ENCODE measurements at places on chromosomes 13 and 19. TPM values are rescaled to one million over a fixed set of nuclear protein-coding genes. Genes with fewer than 3 reads are reported as not detected.
A peak's percentile ranks its signal among the peaks of the same experiment; 100 is the strongest.

DNA sequence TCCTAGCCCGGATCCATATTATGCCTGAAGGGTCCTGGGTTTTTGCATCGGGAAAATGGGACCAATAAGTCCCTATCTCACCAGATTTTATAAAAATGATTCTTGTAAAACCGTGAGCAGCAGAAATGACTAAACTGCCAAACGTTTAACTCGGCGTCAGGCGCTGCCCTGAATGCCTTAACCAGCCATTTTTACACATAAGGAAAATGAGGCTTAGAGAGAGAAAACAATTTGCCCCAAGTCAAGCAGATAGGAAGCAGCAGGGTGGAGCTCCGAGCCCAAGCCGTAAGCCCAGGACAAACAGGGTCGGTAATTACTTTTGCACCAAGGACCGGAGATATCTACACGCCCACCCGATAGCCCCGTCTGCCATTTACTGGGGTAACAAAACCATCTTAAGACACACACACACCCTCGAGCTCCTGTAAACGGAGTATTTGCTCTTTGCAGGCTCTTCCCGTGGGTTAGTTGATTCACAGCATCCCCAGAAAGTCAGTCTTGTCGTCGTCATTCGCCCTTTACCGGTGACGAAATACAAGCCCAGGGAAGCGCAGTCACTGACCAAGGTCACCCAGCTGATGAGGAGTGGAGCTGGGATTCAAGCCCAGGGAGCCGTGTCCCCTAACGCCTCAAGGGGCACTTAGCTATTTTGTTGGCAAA, 16.0 kb upstream of the MRI1 start:
- no peaks in the 10 kb centered on the region for H3K36me3 ChIP-seq
- peak; percentile 52 for DNase-seq

- no peaks in the 10 kb centered on the region for H3K27me3 ChIP-seq
- peak overlapping the region; percentile 97 for H3K27ac ChIP-seq
- no peaks in the 10 kb centered on the region for H3K36me3 ChIP-seq
- no peak for DNase-seq
- no peak overlapping the region for H3K4me3 ChIP-seq
These were observed 1.5 kb downstream of the ZNF576 start for GRCh38 chr19:43597876-43598275.

DNA sequence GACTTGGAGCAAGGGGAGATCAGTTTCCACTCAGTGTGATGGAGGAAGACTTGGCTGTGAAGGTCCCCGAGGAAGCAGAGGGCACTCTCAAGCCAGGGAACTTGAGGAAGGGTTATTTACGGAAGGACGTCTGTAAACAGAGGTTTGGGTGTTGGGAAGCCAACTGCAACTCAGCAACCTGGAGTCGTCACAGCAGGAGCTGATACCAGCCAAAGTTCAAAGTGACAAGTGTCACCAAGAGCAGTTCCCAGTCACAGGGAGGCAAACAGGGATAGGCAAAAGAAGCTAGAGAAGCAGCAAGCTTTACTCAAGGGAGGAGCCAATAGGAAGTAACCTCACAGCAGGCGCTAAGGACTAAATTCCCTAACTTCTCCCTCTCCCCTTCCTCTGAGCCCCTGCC, 205.5 kb downstream of the EFNB2 start:
- no peak overlapping the region for H3K27ac ChIP-seq
- no peaks in the 10 kb centered on the region for H3K4me1 ChIP-seq
- no peaks in the 10 kb centered on the region for H3K27me3 ChIP-seq
- no peak overlapping the region for H3K4me3 ChIP-seq
- no peaks in the 10 kb centered on the region for H3K36me3 ChIP-seq

DNA sequence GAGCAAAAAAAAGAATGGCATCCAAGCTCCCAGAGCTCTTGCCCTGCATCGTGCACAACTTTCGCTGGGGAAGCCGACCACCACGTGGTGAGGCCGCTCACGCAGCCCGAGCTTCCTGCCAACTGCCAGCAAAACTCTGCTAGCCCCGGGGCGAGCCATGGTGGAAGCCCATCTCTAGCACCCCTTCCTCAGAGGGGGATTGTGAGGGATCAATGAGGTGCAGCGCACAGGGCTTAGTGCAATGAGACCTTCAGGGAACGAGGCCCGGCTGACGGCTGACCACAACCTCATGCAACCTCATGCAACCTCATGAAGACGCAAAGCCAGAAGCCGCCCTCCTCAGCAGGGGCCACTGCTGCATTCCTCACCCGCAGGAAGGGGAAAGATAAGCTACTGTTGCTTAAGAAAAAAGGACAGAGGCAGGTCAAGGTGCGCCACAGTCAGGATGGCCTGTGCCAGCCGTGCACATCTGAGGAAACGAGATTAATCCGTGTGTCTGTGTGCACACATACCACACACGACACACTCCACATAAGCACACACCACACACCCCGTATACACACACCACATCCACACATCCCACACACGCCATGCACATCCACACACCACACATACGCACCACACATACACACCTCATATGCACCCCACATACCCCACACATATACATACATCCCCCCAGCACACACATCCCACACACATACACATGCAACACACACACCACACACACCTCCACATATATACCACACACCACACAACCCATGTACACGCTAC, 9.6 kb downstream of the HSPBP1 start:
- no peaks in the 10 kb centered on the region for H3K4me1 ChIP-seq
- no peak overlapping the region for H3K27ac ChIP-seq
- no peaks in the 10 kb centered on the region for H3K27me3 ChIP-seq
- H3K36me3 ChIP-seq: no peaks in the 10 kb centered on the region
- DNase-seq: no peak

DNA sequence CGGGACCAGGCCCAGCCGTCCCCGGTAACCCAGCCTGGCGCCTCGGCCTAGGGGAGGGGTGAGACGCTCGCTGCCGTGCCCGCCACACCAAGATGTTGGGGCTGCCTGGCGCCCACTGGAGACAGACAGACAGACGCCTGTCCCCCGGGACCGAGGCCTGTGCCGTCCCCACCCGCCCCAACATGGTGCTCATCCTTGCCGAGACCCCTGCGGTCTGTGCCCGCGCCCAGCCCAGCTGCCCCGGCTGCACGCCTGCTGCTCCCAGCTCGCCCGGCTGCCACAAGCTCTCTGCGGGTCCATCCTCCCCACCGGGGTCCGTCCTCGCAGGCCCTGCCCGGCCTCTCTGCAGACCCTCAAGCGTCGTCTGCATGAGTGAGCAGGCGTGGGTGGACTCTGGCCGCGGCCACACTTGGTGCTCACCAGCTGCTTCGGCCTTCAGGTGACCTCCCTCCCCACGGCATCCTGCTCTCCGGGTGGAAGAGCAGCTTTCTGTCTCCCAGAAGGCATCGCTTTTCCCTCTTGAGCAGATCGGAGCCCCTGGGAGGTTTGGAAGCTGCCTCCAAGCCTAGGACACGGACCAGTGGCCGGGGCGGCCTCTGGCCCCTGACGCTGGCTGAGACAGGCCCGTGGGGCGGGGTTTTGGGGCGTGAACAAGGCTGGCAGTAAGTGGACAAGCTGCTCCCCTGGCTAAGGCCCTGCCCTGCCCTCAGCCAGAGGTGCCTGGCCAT, 6.7 kb upstream of the TMPRSS9 start:
- no peaks in the 10 kb centered on the region for H3K27me3 ChIP-seq
- H3K4me1 ChIP-seq: no peaks in the 10 kb centered on the region
- no peak overlapping the region for H3K4me3 ChIP-seq
- H3K27ac ChIP-seq: no peak overlapping the region
- DNase-seq: no peak

DNA sequence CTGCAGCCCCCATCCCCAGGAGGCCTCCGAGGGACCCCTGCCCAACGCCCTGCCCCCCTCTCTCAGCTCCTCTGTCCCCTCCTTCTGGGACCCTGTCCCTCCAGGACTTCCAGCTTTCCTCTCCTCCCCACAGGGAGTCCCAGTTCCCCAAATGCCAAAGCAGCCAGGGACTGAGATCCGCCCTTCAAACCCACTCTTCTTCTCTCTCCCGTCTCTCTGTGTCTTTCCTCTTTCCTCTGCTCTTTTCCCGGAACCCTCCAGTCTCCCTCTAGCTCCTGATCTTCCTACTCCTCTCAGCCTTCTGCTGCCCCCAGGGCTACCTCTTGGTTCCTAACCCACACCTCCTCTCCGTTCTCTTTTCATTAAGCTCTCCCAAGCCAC, 377 bp downstream of the CA11 start:
- DNase-seq: no peak
- peak overlapping the region; percentile 57 for H3K4me3 ChIP-seq
- H3K4me1 ChIP-seq: peaks cover 11% of the 10 kb centered on the region
- no peaks in the 10 kb centered on the region for H3K27me3 ChIP-seq

DNA sequence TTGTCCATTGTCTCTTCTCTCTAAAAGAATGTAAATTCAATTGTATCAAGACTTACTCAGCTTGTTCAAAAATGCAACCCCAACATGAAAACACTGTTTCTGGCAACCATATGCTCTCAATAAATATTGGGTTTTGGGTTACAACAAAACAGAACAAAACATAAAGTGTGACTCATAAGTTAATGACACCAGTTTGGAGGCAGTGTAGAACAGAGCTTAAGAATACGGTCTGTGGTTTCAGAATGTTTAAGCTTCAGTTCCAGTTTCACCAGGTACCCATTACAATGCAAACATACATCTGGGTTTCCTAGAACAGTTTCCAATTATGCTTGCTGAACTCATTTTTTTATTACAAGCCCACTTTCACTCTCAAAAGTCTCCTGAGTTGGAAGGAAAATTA, 285.8 kb upstream of the PCDH9 start:
- no peak overlapping the region for H3K4me3 ChIP-seq
- no peak overlapping the region for H3K27ac ChIP-seq
- H3K36me3 ChIP-seq: no peaks in the 10 kb centered on the region
- H3K27me3 ChIP-seq: no peaks in the 10 kb centered on the region
- no peak for DNase-seq

- H3K36me3 ChIP-seq: no peaks in the 10 kb centered on the region
- H3K4me1 ChIP-seq: no peaks in the 10 kb centered on the region
- H3K27me3 ChIP-seq: no peaks in the 10 kb centered on the region
- no peak overlapping the region for H3K27ac ChIP-seq
- no peak overlapping the region for H3K4me3 ChIP-seq
These were observed 9.5 kb downstream of the EML2 start for GRCh38 chr19:45629704-45630103.

The CRTC1 gene
- total RNA-seq: 2.5 TPM

All from hepatocyte (in vitro differentiated cells).